ENCODE measurements at places on chromosomes 13 and 19.
A peak's percentile ranks its signal among the peaks of the same experiment; 100 is the strongest.

DNA sequence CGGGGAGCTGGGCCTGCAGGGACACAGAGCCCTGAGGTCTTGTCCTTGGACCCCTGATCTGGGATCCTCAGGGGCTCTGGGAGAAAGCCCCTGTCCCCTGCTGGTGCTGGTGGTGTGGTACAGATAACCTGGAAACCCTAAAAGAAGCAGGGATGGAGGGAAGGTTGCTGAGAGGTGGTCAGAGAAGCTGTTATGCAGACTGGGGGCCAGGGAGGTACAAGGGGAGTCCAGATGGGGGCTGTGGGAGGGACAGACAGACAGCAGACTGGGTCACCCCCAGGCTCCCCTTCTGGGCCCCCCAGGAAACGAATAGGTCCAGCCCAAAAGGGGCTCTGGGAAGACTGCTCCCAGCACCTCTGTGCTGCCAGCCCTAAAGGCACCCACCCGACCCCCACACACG, 34.7 kb upstream of the PEPD start:
- no peak for DNase-seq

GRCh38 chr19:18280247-18281081, 958 bp downstream of the JUND start:
- DNase-seq, result peak; percentile 58

GRCh38 chr13:80029170-80029569, 311.8 kb downstream of the SPRY2 start:
- DNase-seq, result no peak

DNA sequence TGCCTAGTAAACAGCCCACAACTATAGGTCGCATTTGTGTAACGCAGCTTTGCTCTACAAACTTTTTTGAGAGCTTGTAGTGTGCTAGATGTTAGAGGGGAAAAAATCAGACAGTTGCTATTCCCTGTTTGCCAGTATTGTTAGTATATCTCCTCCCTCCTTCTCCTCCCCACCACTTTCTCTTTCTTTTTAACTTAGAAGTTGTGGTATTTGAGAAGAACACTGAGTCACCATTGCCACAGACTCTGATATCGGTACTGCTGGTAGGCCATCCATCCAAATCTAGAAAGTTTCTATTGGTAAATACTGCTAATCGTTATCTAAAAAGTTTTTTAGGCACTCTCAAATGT, 666 bp downstream of the POMP start:
- no peak for DNase-seq

GRCh38 chr19:57033576-57033975, 86.2 kb upstream of the USP29 start:
- no peak for DNase-seq

DNA sequence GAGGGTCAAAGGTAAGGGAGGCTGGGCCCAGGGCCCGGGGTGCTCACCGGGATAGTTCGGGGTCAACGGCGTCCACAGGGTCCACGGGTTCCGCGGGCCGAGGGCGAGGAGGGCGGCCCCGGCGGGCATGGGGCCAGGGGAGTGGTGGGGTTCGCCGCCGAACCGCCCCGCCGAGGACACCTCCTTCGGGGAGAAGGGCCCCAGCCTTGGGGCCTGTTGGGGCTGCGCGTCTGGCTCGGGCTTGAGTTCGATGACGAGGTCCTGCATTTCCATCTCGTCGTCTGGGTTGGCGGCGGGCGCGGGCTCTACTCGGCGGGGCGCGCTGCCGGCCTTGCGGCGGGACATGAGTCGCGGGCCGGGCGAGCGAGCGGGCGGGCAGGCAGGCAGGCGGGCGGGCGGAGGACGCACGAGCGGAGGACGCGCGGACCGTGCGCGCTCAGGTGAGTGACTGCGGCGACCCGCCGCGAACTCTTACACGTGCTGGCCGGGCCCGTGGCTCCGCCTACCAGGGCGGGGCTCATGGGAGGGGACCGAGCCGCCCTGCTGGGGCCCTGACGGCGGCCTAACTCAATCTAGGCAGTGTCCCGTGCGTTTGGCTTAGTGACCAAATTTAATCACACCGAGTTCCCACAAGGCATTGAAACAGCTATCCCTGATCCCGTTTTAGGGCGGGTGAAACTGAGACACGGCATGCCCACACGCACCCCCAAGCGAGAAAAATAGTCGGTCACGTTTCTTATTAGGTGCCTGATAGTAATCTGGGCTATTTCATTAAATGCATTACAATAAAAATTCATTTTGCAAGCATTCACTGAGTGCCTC, at the start of gene ZNF296:
TSS of gene ZNF296 (minus strand) at position 450 of the 822 bp plus-strand sequence. CDS start at position 345, 105 bp downstream.
- DNase-seq, result peak; percentile 79

DNA sequence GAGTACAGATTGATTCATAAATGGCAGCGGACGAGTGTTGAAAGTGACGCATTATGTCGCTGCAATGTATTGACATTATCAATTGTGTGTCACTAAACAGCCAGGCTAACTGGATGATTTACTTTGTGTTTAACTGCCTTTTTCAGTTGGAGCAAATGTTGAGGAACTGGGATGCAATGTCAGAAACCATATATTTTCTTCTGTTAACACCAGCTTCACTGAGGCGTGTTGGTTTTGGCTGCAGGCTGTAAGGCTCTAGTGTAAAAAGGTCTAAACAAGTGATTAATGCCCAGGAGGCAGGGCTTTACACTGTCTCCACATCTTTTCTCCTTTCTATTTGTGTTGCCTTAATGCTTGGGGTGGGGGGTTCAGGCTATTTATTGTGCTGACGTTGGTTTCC, 80.1 kb downstream of the GGACT start:
- no peak for DNase-seq

GRCh38 chr13:77919246-77919920, 752 bp upstream of the EDNRB start:
- DNase-seq, result no peak

DNA sequence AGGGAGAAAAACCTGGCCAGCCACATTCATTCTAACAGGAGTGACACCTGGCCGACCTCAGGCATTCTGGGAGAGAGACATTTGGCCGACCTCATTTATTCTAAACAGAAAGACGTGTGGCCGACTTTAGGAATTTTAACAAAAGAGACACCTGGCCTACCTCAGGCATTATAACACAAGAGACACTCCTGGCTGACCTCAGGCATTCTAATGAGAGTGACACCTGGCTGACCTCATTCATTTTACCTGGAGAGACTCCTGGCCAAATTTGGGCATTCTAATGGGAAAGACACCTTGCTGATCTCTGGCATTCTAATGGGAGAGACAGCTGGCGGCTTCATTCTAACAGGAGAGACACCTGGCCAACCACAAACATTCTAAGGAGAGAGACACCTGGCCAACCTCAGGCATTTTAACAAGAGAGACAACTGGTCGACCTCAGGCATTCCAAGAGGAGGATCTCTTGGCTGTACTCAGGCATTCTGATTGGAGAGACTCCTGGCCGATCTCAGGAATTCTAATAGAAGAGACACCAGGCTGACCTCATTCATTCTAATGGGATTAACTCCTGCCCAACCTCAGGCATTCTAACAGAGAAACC, 1353.9 kb downstream of the UQCRFS1 start:
- DNase-seq, result no peak

DNA sequence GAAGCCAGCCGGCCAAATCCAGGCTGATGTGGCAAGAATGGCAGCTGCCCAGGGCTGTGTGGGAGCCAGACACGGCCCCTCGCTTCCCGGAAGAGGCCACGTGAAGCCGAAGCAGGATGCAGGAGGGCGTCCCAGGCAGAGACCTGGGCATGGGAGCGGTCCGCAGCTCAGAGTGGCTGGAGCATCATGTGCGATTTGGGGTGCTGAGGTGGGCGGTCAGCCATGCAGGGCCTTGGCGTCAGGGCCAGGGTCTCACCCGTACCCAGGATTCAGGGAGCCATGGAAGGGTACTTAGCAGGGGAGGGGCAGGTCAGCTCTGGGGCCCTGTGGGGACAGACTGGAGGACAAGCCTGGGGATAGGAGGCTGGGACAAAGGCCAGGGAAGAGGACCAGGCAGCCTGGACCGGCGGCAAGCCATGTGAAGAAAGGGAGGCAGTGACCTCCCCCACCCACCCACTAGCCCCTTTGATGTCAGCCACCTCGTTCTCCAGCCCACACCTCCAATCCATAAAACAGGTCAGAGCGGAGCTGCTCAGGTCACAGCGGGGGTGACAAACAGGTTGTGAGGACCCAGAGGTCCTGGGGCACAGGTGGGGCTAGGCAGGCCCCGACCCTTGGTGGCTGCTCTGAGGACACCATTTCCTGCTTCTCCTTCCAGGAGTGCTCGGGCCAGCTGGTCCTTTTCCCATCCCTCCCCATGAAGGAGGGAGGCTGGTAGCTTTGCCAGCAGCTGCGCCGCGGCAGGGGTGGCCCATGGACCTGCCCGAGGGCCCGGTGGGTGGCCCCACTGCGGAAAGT, 2.3 kb downstream of the KASH5 start:
- no peak for DNase-seq

DNA sequence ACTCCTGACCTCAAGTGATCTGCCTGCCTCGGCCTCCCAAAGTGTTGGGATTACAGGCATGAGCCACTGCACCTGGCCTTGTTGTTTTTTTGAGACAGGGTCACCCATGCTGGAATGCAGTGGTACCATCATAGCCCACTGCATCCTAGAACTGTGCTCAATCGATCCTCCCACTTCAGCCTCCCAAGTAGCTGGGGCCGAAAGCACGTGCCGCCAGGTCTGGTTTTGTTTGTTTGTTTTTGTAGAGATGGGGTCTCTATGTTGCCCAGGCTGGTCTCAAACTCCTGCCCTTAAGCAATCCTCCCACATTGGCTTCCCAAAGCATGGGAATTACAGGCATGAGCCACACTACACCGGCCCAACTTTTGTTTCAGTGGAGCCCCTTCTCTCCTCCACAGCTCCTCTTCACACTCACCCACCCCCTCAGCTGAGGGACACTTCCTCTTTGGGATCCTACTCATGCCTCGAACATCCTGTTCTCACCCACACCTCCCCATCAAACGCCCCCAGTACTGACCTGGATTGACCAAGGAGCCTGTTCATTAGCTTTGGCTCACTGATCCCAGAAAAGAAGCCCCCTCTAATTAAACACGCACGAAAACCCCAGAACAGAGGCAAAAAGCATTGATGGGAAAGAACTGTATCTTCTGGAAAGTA, 12.8 kb upstream of the CERS4 start:
- no peak for DNase-seq

DNA sequence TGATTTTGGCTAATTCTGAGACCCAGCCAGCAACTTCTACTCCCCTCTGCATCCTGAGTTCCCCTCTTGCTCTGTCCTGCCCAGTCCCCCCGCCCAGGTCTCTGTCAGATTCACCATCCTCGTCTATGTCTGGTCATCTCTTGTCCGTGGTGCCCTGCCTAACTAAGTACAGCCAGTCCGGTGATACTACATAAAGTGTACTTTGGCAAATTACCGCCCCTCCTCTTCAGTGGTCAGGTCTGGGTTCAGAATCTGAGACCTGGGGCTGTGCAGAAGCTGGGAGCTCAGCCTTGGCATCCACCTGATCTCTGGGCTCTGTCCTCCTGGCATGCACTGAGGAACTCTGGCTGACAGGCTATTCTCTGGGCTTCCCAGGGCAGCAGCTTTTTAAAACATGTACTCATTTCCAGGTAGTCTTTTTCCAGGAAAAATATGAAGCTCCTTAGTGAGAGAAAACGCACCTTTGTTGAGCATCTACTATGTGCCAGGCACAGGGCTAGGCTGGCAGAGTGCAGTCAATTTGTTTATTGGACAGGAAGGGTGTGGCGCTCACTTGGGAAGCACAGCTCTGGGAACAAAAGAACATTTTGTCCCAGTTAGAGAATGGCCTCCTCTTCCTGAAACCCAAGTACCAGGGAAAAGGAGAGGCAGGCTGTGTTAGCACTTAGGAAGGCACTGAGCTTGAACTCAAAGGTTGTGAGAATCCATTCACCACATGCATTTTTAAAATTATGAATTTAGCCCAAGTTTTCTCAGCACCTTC, 88.9 kb downstream of the TSHZ3 start:
- DNase-seq, result no peak

GRCh38 chr13:85529218-85529594, 270.0 kb downstream of the SLITRK6 start:
- DNase-seq, result no peak

DNA sequence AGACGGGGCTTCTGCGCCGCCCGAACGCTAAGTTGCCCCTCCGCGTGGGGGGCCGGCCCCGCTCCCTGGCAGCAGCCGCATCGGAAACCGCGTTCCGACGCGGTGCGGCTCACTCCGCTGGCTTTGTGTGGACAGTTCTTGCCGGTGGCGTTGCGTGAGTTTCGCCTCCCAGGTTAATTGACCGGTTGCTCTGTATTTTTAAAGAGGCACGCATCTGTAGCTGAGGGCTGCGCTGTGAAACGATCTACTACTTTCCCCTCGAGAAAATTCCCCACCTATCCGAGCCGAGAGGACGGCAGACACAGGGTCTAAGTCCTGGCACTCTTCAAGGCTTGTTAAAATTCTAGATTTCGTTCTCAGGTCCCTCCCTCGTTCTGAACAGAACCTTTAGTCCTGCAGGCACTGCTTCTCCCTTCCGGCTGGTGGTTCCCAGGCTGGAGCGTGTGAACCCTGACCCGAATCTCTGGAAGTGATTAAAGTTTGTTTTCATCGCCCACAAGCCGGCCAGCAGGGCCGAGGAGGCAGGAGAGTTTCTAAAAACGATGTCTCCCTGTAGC, 933 bp downstream of the ARHGEF7 start:
- no peak for DNase-seq

GRCh38 chr13:33832872-33833271, 14.9 kb downstream of the RFC3 start:
- DNase-seq, result no peak

GRCh38 chr13:33106656-33107360, 90.6 kb downstream of the KL start:
- DNase-seq, result no peak

GRCh38 chr13:75760131-75761021, 124.2 kb downstream of the LMO7 start:
- no peak for DNase-seq

Measured in stimulated activated CD4-positive, alpha-beta T cell treated with anti-CD3 and anti-CD28 coated beads, Interleukin-12 subunit alpha, Interleukin-12 subunit beta, amount 100 ng/mL, for 24 hours (primary cell).